ENCODE measurements at places on chromosomes 7 and 10. TPM values are rescaled to one million over a fixed set of nuclear protein-coding genes. Genes with fewer than 3 reads are reported as not detected.

DNA sequence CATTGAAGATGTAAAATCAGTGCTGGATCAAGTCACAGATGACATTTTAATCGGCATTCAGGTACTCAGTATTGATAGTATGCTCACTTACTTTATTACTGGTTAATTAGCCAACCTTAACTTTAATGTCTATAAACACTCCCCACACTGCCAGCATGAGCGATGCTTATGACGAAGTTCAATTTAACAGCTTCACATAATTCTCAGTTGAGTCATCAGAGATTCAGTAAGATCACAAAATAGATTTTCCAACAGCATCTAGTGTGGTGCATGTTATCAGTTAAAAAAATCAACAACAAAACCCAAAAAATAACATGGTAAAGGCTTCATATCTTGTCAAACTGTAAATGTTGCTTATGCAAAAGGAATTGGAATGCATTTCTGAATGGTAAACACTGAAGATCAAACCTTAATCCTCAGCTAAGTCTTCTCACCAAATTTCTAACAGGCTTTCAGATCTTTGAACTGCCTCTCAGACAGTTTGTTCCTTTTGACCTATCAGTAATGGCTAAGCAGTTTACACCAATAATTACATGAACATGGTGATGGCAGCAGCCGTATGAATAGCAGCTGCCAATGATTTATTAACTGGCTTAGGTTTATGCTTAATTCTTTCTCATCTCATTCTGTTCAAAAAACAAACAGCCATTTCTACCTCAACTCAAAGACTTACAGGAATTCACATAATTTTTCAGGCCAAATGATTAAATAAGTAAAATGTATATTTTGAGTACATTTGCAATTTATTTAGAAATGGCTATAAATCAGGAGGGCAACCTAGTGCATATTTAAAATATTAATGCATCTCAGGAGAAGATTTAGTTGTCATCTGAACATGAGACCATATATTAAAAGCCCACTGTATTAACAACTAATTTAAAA is 98.5 kb downstream of the CABCOCO1 start:
- DNase-seq = no peak

GRCh38 chr7:13093160-13093559 is 405.7 kb downstream of the ARL4A start:
- no peak for DNase-seq

FLNC gene
- 0.03 TPM for total RNA-seq

DNA sequence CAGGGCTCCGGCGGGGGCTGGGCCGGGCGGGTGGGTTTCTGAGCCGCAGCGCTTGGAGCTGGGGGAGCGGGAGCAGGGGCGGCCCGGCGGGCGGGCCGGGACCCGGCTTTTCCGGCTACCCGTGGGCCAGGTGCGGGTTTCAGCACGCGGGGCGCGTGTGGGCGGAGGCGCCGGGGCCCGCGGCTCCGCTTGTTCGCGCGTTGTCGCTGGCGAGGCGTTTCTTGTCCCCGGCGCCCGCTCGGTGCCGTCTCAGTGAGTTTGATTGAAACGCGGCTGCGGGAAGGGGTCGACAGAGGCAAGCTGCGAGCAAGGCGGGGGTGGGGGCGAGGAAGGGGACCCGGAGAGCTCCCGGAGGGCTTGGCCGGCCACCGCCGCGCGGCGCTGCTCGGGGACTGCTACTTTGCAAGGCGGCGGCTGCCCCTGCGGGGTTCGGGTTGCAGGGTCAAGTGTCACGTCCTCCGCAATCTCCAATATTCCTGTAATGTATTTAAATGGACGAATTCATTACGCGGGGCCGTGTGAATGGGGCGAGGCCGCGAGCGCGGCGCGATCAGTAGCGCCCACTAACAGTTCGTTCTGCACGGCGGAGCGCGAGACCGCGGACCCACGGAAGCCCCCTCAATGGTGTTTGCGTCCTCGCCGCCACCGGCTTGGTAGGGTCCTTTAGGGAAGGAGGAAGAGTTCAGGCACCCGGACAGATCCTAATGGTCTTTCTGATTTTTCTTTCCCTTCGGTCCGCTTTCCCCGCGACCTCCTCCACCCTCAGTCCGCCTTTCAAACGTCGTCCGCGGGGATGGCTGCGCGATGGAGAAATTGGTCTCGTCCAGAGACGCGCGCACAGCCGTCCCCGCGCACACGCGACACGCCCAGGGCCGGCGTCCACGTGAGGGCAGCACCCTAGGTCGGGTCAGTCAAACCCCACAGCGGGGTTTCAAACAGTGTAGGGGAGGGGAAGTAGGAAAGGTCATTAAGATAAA is 76.9 kb downstream of the INSIG1 start:
- no peak for DNase-seq

GRCh38 chr10:51564896-51565510 is 134.4 kb downstream of the CSTF2T start:
- no peak for DNase-seq

GRCh38 chr10:44300666-44301649 is 83.9 kb downstream of the CXCL12 start:
- no peak for DNase-seq

LIPN gene
- not detected for total RNA-seq

DNA sequence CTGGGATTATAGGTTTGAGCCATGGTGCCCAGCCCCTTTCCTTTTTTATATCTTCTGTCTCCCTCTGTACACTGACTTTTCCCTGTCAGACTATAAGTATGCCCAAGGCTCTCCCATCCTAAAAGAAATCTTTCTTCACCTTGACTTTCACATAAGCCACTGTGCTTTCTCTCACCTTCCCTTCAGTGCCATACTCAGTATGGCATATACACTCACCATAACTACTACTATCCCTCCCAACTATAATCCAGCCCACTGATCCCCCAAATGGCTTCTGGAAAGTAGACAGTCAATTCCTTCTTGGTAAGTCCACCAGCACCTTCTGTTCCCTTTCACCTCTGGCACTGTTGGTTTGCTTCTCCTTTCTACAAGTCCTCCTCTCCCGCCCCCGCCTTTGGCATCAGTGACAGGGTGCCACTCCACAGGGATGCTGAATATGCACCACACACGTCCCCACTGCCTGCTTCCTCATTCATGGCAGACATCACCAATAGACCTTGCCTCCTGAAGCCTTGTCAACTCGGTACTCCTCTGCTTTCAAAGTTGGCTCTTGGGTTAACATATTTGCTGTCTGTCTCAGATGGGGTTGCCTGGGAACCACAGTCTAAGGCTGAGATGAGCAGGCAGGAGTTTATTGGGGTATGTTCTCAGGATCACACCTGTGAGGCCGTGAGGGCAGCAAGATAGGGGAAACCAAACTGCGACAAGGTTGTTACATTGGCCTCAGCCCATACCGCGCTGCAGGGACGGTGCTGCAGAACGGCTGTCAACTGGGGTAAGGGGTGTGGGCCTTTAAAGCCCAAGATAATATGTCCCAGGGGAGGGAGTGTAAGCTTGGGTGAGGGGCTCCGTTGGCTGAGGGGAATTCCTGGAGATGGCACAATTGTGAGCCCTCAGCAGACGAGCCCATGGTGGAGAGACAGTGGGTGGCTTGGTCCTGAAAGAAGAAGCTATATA is 7.2 kb upstream of the PSAP start:
- no peak for DNase-seq

GSTO2 gene
- 0.75 TPM for total RNA-seq

DNA sequence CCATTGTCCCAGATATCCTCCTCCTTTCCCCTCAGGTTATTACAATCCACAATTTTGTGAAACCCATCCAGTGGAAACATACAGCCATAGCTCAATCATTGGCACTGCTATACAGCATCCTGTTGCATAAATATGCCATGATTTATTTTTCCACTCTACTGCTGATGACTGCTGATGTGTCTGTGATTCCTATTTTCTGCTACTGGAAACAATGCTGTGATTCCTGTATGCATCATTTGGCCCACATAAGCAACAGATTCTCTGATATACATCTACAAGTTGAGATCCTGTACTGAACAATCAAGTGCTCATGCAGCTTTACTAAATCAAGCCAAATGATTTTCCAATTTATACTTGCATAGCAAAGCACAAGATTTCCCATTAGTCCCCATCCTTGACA is 39.6 kb downstream of the CUL2 start:
- no peak for DNase-seq

Measured in CD8-positive, alpha-beta T cell (primary cell).